Esophagus squamous epithelium (tissue), 5 donors: ENCODE measurements at places on chromosomes 3 and 15.

- DNase-seq = no peak
These were observed 97.7 kb upstream of the PHLDB2 start for GRCh38 chr3:111761309-111761795.

- DNase-seq = no peak
These were observed 428.1 kb upstream of the NAALADL2 start for GRCh38 chr3:174430986-174431385.

DNA sequence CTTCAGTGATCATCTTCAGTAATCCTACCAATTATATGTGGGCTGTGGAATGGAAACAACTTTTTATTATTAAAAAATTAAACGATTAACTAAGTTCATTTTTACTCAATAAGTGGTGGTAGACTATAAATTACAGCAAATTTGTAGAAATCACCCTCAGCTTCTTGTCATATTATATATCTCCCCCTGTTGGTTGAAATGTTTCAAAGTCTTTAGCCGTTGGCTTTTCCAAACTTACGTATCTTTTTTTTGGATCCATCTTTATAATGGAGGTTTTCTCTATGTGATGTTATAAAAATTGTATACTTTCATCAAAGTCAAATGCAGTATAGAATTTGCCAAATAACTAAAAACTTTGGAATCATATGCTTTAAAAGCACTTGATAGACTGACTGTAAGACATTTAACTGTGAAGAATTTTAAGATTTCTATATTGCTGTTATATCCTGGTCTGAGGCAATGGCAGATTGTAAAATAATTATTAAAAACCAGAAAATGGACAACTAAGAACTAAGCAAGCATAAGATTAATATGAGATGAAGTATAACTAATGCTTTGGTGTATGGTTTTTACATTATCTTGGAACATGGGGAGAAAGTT, 44.7 kb downstream of the ATP11B start:
- DNase-seq = no peak

- DNase-seq = no peak
These were observed 3.8 kb upstream of the LIPC start for GRCh38 chr15:58427987-58428386.

GRCh38 chr15:93894438-93895036, 336.8 kb upstream of the MCTP2 start:
- no peak for DNase-seq

- no peak for DNase-seq
These were observed at the start of gene CHST14 for GRCh38 chr15:40470423-40471104. CHST14 (plus strand) TSS chr15:40470984; CDS start chr15:40471214, 230 bp downstream.

GRCh38 chr3:63874769-63875168, 11.1 kb downstream of the ATXN7 start:
- DNase-seq = no peak

- DNase-seq = no peak
These were observed 78.5 kb downstream of the KLHL25 start for GRCh38 chr15:85716261-85716660.

- DNase-seq = no peak
These were observed 1.4 kb downstream of the GJD2 start for GRCh38 chr15:34753236-34753894.

DNA sequence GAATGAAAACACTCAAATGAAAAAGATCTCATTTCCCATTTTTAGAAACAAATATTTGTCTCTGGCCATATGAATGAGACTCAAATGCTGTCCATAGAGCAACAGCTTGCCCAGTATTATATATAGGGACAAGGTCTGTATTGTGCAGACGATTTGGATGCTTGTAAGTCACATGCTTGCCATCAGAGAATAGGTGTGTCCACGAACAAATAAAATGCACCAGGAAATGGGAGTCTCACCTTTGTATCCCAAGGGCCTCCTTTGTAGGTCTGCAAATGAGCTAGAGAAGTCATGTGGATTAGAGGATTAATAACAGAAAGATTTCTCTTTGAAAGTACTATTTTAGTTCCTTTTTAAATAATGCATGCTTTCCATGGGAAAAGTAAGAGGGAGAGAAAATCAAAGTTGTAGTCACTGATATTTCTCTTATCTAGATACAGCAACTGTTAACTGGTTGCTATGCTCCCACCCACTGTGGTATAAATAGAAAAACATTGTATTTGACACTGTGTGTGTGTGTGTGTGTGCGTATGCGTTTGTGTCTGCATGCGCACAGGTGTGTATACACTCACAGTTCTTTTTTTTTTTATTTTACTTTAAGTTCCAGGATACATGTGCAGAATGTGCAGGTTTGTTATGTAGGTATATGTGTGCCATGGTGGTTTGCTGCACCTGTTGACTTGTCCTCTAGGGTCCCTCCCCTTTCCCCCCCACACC, 383.4 kb upstream of the ARRDC4 start:
- no peak for DNase-seq
